ENCODE measurements at places on chromosomes 12 and 14. TPM values are rescaled to one million over a fixed set of nuclear protein-coding genes. Genes with fewer than 3 reads are reported as not detected.

- no peaks in the 10 kb centered on the region for H3K27me3 ChIP-seq
- peak overlapping the region; percentile 66 for H3K27ac ChIP-seq
- no peak for DNase-seq
- no peaks in the 10 kb centered on the region for H3K36me3 ChIP-seq
- peaks cover 38% of the 10 kb centered on the region for H3K4me1 ChIP-seq
Observed at GRCh38 chr14:87687420-87687819, 305.6 kb downstream of the GALC start.

DNA sequence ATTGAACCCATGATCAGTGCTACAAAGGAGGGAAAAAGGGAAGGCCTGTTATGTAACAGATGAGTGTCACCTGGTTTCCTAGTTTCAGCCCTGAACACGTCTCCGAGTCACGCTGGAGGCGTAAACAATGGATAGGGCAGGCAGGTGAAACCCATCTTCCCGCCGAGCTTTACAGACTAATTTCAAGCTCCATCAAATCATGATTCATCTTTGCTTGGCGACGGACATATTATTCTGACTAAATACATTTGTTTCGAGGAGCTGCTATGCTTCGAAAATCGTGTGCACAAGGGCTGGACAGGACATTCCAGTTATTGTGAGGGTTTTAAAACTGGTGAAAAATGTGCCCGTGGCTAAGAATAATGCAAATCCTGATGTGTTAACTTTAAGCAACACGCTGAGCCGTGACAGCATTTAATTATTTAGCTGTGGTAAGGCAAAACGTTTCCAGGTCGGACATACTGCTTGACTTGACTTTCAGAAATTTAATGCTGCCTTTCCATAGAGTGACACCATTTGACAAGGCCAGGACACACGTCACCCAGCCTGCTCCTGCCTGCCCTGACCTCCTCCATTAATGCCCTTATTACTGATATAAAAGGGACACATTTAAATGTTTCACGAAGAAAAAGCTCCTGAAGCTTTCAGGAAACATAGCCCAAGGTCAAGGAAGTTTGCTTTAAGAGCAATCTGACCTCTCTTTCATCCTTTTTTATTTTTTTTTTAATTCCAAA, 1203.5 kb upstream of the TMEM132C start:
- H3K27ac ChIP-seq, result no peak overlapping the region
- H3K27me3 ChIP-seq, result no peaks in the 10 kb centered on the region
- no peaks in the 10 kb centered on the region for H3K4me1 ChIP-seq
- H3K36me3 ChIP-seq, result no peaks in the 10 kb centered on the region
- DNase-seq, result no peak

DNA sequence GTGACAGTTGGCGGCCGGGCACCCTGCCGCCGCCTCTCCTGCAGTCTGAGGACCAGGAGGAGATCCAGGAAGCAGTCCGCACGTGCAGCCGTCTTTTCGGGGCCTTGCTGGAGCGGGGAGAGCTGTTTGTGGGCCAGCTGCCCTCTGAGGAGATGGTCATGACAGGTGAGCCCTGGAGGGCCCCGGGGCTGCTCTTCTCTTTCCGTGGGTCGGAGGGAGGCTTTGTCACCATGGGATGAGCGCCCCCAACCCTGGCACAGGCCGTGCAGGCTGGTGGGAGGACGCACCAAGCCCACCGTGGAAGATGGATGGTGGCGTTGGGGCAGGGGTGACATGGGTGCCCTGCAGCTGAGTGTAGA, 532 bp downstream of the NOC4L start:
- peaks cover 10% of the 10 kb centered on the region for H3K4me1 ChIP-seq
- peaks cover 19% of the 10 kb centered on the region for H3K36me3 ChIP-seq
- H3K27me3 ChIP-seq, result no peaks in the 10 kb centered on the region
- no peak for DNase-seq
- H3K4me3 ChIP-seq, result peak overlapping the region; percentile 98

DNA sequence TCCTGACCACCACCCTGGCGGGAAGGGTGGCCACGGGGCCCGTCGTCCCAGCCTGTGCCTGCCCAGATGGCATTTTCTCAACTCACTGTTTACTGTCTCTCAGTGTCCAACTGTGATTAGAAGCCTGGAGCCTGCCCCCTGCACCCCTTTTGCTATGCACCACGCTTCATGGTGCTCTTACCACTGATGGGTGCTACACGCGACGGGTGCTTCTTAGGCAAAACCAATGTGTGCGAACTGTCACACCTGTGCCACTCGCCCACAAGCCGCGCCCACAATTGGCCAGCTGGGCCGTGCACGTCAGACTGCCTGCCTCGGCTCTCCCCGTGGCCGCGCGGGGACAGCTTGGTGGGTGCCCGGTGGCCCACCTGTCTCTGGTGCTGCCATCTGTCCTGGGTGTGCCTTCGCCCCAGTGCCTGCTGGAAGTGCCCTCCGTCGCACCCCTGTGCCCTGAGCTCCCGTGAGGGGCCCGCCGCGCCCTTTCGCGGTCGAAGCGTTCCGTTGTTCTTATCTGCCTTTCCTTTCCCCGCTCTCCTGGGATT, 15.1 kb upstream of the AMN start:
- H3K4me3 ChIP-seq, result no peak overlapping the region
- H3K4me1 ChIP-seq, result peaks cover 19% of the 10 kb centered on the region
- peaks cover 7% of the 10 kb centered on the region for H3K36me3 ChIP-seq

GRCh38 chr12:118534003-118534402, 157.6 kb downstream of the SUDS3 start:
- no peaks in the 10 kb centered on the region for H3K36me3 ChIP-seq
- no peak for DNase-seq

- peaks cover 10% of the 10 kb centered on the region for H3K27me3 ChIP-seq
- H3K4me3 ChIP-seq, result no peak overlapping the region
- no peaks in the 10 kb centered on the region for H3K36me3 ChIP-seq
- no peak overlapping the region for H3K27ac ChIP-seq
- peaks cover 10% of the 10 kb centered on the region for H3K4me1 ChIP-seq
Observed at GRCh38 chr14:91257328-91258010, 13.0 kb upstream of the GPR68 start.

- no peak overlapping the region for H3K27ac ChIP-seq
- no peak overlapping the region for H3K4me3 ChIP-seq
- H3K4me1 ChIP-seq, result peaks cover 31% of the 10 kb centered on the region
- no peaks in the 10 kb centered on the region for H3K27me3 ChIP-seq
Observed at GRCh38 chr12:79662046-79662811, 28.5 kb downstream of the PAWR start.

DNA sequence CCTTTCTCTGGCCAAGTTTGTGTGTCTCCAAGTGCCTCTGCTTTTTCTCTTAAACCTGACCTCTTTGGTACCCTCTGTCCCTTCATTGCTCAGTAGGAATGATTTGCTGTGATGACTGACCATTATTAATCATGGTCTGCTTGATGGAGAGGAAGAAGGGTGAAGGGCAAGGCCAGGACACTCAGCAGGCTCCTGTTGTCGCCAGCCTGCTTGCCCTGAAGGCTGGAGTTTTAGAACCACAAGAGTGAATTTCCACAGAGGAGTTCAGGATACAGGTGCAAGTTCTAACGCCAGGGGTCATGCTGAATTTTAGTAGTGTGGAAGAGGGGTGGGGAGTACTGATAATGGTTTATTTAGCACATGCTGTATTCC, 2.8 kb upstream of the ITGA5 start:
- H3K27ac ChIP-seq, result no peak overlapping the region
- no peak for DNase-seq
- H3K27me3 ChIP-seq, result no peaks in the 10 kb centered on the region
- peaks cover 27% of the 10 kb centered on the region for H3K4me1 ChIP-seq

DNA sequence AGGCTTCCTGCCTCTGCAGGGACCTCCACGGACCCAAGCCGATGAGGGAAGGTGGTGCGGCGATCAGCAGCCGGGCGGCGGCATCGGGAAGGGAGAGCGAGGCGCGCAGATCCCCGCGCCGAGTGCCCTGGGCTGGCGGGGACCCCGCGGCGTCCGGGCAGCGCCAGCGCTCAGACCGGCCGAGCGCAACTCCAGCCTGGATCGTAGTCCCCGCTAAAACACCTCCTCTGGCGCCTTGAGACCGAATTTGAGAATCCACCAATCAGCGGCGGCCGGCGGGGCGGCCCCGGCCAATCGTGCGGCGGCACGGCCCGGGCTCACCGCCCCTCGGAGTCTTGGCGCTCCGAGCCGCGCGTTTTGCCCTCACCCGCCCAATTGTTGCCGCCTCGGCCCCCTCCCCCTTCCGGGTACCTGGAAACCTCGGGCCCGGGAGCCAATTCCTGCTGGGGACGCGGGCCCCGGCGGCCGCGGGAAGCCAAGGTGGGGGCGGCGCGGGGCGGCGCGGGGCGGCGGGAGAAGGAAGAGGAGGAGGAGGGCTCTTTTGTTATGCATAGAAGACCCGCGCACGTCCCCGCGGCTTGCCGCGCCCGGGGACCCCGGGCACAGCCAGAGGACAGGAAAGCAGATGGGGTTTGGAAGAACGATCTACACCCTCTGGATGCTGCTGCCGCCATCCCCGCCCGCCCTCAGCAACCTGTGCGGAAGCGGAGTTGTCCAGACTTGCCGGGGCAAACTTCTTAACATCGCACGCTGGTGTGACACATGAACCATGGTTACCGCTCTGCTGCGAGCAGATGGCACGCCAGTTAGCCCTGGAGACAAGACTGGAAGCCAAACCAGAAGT, at the start of gene E2F7:
Gene E2F7, minus strand, starts transcription at position 209 of the 844 bp plus-strand sequence. CDS start 934 bp downstream, outside the sequence.
- H3K27me3 ChIP-seq, result no peaks in the 10 kb centered on the region
- peak; percentile 93 for DNase-seq
- H3K4me1 ChIP-seq, result no peaks in the 10 kb centered on the region
- H3K27ac ChIP-seq, result peak within 1 kb of the TSS; percentile 24
- H3K36me3 ChIP-seq, result no peaks in the 10 kb centered on the region

GRCh38 chr12:126464153-126464552, 1398.9 kb downstream of the AACS start:
- H3K27ac ChIP-seq, result no peak overlapping the region
- no peaks in the 10 kb centered on the region for H3K27me3 ChIP-seq
- no peak for DNase-seq
- H3K36me3 ChIP-seq, result no peaks in the 10 kb centered on the region

- no peak overlapping the region for H3K27ac ChIP-seq
- DNase-seq, result no peak
- H3K27me3 ChIP-seq, result no peaks in the 10 kb centered on the region
- H3K36me3 ChIP-seq, result no peaks in the 10 kb centered on the region
Observed at GRCh38 chr12:68867606-68868005, 59.6 kb downstream of the MDM2 start.

GRCh38 chr12:65911321-65911720, 87.0 kb downstream of the HMGA2 start:
- H3K36me3 ChIP-seq, result no peaks in the 10 kb centered on the region
- no peak for DNase-seq
- no peak overlapping the region for H3K4me3 ChIP-seq

DNA sequence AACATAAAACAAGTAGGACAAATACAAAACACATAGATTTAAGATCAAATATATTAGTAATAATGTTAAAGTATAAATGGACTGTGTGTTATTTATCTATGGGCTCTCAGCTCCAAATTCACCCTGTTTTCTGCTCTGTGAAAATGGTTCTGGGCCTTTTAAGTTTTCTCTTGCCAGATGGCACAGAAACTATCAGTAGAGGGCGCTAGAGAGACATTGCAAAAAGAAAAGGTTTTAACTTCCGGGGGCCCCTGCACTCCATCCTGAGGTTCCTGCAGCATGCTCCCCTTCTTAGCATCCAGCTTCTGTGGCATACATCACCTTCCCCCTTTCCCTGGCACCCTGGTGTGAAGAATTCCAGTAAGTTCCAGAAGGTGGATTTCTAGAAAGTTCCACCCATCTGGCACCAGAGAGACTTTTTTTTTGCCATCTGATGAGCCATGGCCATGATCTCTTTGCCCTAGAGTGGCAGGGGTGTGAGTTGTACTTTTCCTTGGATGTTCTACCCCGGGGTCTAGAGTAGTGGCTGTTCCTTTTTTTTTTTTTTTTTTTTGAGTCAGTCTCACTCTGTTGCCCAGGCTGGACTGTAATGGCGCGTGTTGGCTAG, 29.3 kb downstream of the ZCRB1 start:
- no peaks in the 10 kb centered on the region for H3K4me1 ChIP-seq
- H3K27ac ChIP-seq, result no peak overlapping the region
- no peak overlapping the region for H3K4me3 ChIP-seq
- DNase-seq, result peak; percentile 18
- H3K27me3 ChIP-seq, result no peaks in the 10 kb centered on the region
- no peaks in the 10 kb centered on the region for H3K36me3 ChIP-seq

DNA sequence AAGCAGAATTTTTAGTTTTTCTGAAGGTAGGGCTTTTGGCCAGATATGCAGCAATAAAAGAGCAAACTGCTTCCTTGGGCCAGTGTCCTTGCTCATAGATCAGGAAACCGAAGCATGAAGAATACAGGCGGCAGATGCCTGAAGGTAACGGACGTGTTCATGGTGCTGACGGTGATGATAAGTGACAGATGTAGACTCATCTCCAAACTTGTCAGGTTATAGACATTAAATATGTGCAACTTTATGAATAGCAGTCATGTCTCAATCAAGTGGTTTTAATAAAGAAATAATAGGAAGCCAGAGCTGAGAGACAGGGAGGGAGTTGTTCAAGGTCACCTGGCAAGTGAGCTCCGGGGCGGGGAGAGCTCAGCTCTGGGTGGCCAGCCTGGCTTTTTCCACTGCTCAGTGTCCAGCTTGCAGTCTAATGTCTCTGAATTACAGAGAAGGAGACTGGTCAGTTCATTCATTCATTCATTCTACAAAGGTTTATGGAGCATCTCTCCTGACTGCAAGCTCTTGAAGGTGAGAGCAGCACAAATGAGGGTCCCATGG, 1.0 kb downstream of the SERPINA5 start:
- no peak overlapping the region for H3K4me3 ChIP-seq
- H3K27ac ChIP-seq, result no peak overlapping the region
- H3K27me3 ChIP-seq, result no peaks in the 10 kb centered on the region
- no peaks in the 10 kb centered on the region for H3K36me3 ChIP-seq

DNA sequence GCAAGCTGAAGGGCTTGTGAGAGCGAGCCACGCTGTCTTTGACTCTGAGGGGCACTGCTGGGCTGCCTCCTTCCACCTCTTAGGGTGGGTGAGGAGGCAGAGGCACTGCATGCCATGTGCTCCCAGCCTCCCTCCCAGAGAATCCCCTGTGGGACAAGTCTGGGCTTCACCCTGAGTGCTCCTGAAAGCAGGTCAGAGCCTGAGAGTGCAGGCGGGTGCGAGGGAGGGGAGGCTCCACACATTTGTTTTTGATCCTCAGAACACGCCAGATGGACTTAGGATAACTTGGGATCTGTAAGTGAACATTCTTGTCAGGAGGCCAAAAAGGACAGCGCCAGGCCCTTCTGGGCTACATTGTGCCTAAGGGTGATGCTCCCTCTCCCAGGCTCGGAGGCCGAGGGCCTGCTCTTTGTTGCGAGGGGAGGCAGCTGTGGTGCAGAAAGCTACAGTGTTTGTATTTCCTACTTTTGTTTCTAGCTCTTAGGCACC, 155.4 kb downstream of the TMX1 start:
- no peak overlapping the region for H3K27ac ChIP-seq
- peak; percentile 84 for DNase-seq
- no peak overlapping the region for H3K4me3 ChIP-seq

Gene IRF9
- total RNA-seq, result 29.1 TPM

Gene DPF3
- 40.8 TPM for total RNA-seq

Gene GARIN6
- not detected for total RNA-seq

Gene LTB4R2
- total RNA-seq, result 7.6 TPM

Gene RNASE12
- total RNA-seq, result not detected

Measured in cardiac muscle cell (in vitro differentiated cells and primary cell).